ENCODE measurements at places on chromosomes 2 and 18. TPM values are rescaled to one million over a fixed set of nuclear protein-coding genes. Genes with fewer than 3 reads are reported as not detected.

GRCh38 chr2:85017411-85018048, 46.6 kb downstream of the KCMF1 start:
- H3K4me3 ChIP-seq: no peak overlapping the region
- no peak overlapping the region for H3K27ac ChIP-seq
- peak; percentile 47 for DNase-seq
- H3K36me3 ChIP-seq: peaks cover 15% of the 10 kb centered on the region
- peaks cover 36% of the 10 kb centered on the region for H3K4me1 ChIP-seq
- H3K27me3 ChIP-seq: no peaks in the 10 kb centered on the region

DNA sequence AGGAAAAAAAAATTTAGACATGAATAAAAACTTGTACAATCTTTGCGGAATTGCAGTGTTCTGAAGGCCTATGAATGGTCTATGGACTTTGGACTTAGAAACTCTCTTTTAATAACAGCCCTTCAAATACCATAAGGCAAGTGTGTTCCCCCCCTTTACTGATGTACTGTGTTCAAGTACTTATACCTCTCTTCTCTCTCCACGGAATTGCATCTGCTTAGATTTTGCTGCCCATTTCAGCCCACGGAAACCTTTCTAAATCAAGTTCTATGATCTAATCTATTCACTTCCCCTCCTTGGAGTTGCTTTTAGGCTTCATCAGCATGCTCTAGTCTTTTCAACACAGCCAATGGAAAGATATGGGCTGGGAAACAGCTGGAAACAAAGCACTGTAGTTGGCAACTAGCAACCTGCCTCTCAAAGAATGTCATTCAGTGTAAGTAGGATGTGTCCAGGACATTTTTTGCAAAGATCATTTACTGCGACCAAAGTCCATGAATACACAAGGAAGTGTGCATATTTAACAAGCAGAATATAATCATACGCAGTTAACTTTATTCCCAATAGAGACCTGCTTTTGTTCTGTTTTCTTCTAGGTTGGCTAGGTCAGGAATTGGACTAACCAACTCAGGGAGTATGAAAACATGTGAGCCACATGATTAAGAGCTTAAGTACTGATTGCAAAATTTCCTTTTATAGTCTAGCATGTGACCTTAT, 58.0 kb downstream of the SLC40A1 start:
- H3K27ac ChIP-seq: no peak overlapping the region
- H3K36me3 ChIP-seq: no peaks in the 10 kb centered on the region
- no peaks in the 10 kb centered on the region for H3K27me3 ChIP-seq
- H3K4me1 ChIP-seq: no peaks in the 10 kb centered on the region
- no peak overlapping the region for H3K4me3 ChIP-seq

The KYNU gene
- not detected for total RNA-seq

DNA sequence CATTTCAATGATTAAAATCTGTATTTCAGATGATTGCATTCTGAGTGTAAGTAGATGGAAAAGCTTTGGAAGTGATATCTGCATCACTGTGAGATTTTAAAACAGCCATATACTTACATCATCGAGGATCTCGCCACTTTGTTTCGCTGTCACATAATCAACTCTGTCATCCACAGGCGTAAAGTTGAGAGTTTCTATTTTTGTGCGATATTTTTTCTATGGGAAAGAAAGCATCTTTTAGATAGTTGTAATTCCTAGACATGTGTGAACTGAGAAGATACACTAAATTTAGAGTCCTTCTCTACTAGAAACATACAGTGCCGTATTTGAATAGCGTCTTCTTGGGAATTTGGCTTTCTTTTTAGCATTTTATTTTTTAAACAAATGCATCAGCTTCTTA, 158.8 kb downstream of the RIF1 start:
- H3K27ac ChIP-seq: no peak overlapping the region
- H3K4me1 ChIP-seq: no peaks in the 10 kb centered on the region
- H3K36me3 ChIP-seq: no peaks in the 10 kb centered on the region
- no peak overlapping the region for H3K4me3 ChIP-seq

The BOK gene
- 338 TPM for total RNA-seq

DNA sequence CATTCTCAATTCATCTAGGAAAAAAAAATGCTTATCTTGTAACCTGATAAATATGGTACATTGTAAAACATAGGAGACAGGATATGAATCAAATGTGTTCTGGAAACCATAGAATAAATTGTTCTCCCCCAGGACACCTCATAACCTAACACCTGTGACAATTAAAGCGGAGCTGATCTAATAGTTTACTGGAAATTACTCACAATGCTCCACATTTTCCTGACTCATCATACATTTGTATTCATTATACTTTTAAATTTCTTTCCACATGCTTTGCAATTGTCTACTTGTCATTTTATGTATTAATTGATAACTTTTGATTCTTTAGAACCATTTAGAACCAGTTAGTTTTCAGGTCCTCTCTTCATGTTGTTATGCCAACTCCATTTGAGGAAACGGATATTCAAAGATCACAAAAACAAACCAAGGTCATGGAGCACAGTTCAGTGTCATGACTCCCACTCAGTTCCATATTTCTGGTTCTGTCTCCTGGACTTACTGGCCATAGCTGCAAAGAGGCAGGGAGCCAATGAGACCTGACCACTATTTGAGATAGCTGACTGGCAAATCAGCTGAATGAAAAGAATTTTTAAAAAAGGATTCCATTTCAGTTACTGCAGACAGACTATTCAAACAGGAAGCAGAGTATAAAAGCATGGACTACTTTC, 128.5 kb downstream of the CALCRL start:
- H3K4me1 ChIP-seq: no peaks in the 10 kb centered on the region
- no peak overlapping the region for H3K4me3 ChIP-seq
- H3K27ac ChIP-seq: no peak overlapping the region
- H3K36me3 ChIP-seq: no peaks in the 10 kb centered on the region

GRCh38 chr2:96909611-96910021, 39.7 kb upstream of the SEMA4C start:
- no peaks in the 10 kb centered on the region for H3K4me1 ChIP-seq
- H3K4me3 ChIP-seq: no peak overlapping the region
- H3K36me3 ChIP-seq: no peaks in the 10 kb centered on the region
- no peaks in the 10 kb centered on the region for H3K27me3 ChIP-seq
- no peak overlapping the region for H3K27ac ChIP-seq

DNA sequence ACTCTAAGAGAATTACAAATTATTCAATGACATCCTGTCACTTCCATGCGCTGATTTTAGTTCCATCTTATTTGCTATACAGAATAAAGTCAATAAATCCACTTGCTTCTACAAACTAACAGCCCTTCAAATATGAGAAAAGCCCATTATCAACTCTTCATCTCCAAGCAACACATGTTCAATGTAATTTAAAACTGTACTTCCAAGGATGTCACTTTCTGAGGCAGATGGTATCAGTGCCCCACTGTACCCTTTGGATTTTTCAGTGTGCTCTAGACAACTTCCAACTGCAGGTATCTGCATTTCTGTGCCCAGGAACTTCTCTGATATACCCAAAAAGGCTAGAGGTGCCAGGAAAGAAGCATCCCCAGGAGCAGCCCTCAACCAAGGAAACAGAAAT, 87.6 kb downstream of the SMAD2 start:
- H3K27me3 ChIP-seq: no peaks in the 10 kb centered on the region
- H3K36me3 ChIP-seq: peaks cover 62% of the 10 kb centered on the region
- no peak overlapping the region for H3K27ac ChIP-seq

DNA sequence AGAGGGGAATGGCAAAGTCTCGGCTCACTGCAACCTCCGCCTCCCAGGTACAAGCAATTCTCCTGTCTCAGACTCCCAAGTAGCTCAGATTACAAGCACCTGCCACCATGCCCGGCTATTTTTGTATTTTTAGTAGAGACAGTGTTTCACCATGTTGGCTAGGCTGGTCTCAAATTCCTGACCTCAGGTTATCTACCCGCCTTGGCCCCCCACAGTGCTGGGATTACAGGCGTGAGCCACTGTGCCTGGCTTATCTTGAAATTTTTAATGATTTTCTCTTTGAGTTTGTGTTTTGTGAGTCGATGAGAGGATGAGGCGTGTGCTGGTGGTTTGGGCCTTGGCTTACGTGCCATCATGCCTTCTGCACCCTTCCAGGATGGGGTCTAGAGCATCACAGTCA, 101.3 kb upstream of the ST3GAL5 start:
- H3K27me3 ChIP-seq: no peaks in the 10 kb centered on the region
- H3K36me3 ChIP-seq: no peaks in the 10 kb centered on the region
- H3K4me3 ChIP-seq: no peak overlapping the region
- no peak for DNase-seq
- peaks cover 19% of the 10 kb centered on the region for H3K4me1 ChIP-seq

DNA sequence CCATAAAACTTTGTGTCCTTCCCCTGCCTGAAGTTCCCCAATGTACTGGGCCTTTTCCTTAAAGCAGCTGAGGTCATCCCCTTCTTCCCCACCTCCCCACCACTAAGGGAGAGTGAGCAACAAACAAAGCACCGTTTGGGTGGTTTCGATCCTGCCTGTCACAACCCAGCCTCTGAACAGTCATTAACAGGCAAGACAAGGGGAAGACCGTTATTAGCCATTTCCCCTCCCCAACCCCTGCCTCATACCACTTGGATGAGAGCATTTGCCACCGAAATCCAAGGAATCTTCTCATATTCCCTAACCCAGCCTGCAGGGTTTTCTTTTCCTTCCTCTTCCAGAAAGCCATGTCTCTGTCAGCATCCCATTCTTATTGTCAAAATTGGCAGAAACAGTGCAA, 65.6 kb downstream of the STRADB start:
- H3K36me3 ChIP-seq: no peaks in the 10 kb centered on the region
- no peak for DNase-seq
- no peaks in the 10 kb centered on the region for H3K27me3 ChIP-seq
- 0 out of 2 replicates have a peak, but pooled peaks cover 4% of the 10 kb centered on the region for H3K4me1 ChIP-seq
- H3K4me3 ChIP-seq: no peak overlapping the region

GRCh38 chr2:202717598-202718310, 83.0 kb downstream of the FAM117B start:
- H3K27me3 ChIP-seq: no peaks in the 10 kb centered on the region
- no peak overlapping the region for H3K27ac ChIP-seq
- DNase-seq: no peak
- H3K4me3 ChIP-seq: no peak overlapping the region

- peaks cover 6% of the 10 kb centered on the region for H3K36me3 ChIP-seq
- peaks cover 10% of the 10 kb centered on the region for H3K4me1 ChIP-seq
- H3K27ac ChIP-seq: peak overlapping the region; percentile 53
- no peaks in the 10 kb centered on the region for H3K27me3 ChIP-seq
- H3K4me3 ChIP-seq: peak overlapping the region; percentile 84
Measured at GRCh38 chr2:197516393-197516761, 511 bp downstream of the MOB4 start.

The SAP130 gene
- total RNA-seq: 11.2 TPM

- H3K36me3 ChIP-seq: no peaks in the 10 kb centered on the region
- H3K27ac ChIP-seq: no peak overlapping the region
- H3K27me3 ChIP-seq: no peaks in the 10 kb centered on the region
- no peak for DNase-seq
- no peaks in the 10 kb centered on the region for H3K4me1 ChIP-seq
Measured at GRCh38 chr2:146523196-146523595, 1321.6 kb upstream of the ACVR2A start.

The CAPN13 gene
- not detected for total RNA-seq

The CCL20 gene
- total RNA-seq: not detected

DNA sequence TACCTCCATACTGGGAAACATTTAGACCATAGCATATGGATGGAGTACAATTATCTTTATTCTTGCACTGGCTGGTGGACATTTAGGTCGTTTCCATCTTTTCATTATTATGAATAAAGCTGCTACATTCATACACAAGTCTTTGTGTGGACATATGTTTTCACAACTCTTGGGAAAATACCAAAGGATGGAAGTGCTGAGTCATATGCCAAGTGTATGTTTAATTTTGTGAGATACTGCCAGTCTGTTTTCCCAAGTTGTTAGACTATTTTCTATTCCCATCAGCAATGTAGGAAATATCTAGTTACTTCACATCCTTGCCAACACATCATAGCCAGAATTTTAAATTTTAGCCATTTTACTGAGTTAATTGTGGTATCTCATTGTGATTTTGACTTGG, 91.5 kb downstream of the GALNT13 start:
- H3K27ac ChIP-seq: no peak overlapping the region
- H3K4me3 ChIP-seq: no peak overlapping the region
- no peaks in the 10 kb centered on the region for H3K4me1 ChIP-seq
- H3K27me3 ChIP-seq: no peaks in the 10 kb centered on the region

DNA sequence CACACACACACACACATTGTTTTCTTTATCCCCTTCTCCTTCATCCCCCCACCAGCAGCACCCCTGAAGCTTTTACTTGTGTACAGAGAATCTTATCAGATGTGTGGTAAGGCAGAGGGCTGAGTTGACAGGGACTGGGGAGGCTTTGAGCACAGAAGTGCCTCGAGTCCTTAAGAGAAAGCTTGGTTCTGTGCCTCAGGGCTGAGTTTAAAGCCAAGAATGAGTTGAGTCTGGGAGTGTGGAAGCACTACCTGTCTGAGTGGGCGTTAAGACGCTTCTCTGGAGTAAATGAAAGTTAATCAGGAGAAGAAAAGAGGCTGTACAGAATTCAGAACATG, 2.7 kb downstream of the ID2 start:
- H3K4me3 ChIP-seq: peak overlapping the region; percentile 47
- no peaks in the 10 kb centered on the region for H3K27me3 ChIP-seq
- H3K36me3 ChIP-seq: peaks cover 33% of the 10 kb centered on the region
- DNase-seq: peak; percentile 43
- peaks cover 30% of the 10 kb centered on the region for H3K4me1 ChIP-seq
- peak overlapping the region; percentile 10 for H3K27ac ChIP-seq

DNA sequence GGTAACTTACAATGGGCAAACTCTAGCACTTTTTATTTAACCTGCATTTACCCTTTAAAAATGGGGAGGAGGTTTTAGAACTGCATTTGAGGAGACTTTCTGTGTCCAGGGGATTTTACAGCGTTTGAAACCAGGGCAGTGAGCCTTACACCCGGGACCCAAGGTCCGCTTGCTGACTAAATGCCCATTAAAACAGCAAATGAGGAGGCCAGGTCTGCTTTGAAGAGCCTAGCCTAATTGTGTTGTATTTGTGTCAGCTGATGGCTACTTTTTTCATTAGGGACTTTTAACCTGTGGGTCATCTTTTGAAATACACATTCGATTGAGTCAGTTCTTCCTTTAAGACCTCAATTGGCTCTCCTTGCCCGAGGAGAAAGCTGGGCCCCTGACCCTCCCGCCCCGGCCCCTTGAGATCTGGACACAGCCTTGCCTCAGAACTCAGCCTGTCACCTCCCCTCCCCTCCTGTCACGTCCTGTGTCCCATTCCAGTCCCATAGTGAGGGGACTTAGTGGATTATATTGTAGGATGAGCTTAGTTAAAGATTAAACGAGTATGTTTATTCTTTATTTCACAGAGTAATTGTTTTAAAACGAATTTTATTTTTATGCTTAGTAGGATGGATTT, 69.0 kb downstream of the KLHL29 start:
- no peak overlapping the region for H3K4me3 ChIP-seq
- peaks cover 10% of the 10 kb centered on the region for H3K4me1 ChIP-seq
- no peaks in the 10 kb centered on the region for H3K27me3 ChIP-seq
- H3K36me3 ChIP-seq: no peaks in the 10 kb centered on the region
